ENCODE measurements at places on chromosomes 2 and 18.

- DNase-seq, result no peak
Observed at GRCh38 chr2:224802407-224802806, 86.2 kb upstream of the CCDC195 start.

DNA sequence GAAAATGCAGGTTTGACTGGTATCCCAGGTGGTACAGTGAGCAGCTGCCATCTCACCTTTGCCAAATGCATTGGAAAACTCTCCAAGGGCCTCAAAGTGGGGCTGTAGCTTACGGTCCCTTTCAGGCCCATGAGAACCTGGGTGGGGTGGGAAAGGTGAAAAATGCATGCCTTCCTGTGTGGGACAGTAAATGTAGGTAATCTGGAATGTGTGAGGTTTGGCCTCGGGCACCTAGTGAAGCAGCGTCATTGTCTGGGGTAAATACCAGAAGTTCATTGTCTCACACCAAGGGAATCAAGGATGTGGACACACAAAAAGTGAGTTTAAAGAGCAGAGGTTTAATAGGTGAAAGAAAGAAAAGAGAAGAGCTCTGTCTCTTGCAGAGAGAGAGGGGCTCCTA lies 36.6 kb downstream of the TIMM21 start:
- DNase-seq, result no peak

DNA sequence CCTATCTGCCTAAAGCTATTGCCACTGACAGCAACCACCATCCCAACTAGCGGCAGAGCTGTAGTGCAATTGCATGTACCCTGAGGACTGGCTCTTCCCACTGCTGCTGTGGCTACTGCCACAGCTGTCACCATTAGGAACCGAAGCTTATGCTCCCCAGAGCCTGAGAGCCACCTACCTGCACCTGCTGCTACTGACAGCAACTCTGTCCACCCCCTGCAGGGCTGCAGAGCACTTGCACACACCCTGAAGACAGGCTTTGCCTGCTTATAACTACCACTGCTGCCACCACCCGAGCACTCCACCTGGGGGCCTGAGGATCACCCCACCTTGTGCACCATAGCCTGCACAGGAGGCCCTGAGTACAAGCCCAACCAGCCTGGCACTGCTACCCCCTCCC lies 217.6 kb upstream of the FOSL2 start:
- DNase-seq, result no peak

DNA sequence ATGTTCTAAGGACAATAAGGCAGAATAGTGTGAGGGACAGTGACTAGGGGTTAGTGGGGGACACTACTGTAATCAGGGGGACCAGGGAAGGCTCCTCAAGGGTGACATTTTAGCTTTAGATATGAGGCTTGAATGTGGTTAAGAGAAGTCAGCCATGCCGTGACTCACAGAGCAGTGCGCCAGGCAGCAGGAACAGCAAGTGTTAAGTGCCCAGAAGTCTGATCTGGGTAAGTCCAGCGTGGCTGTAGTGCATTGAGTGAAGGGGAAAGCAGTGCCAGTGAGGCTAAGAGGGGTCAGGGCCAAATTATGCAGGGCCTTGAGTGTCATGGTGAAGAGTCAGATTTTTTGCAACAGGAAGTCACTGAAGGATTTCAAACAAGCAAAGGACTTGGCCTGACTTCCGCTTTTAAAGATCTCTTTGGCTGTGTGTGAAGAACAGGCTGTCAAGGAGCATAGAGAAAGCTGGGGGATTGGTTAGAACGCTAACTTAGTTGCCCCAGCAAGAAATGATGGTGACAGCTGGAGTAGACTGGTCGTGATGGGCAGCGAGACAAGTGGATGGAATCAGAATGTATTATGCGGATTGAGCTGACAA lies 151.5 kb downstream of the MSH2 start:
- DNase-seq, result no peak

DNA sequence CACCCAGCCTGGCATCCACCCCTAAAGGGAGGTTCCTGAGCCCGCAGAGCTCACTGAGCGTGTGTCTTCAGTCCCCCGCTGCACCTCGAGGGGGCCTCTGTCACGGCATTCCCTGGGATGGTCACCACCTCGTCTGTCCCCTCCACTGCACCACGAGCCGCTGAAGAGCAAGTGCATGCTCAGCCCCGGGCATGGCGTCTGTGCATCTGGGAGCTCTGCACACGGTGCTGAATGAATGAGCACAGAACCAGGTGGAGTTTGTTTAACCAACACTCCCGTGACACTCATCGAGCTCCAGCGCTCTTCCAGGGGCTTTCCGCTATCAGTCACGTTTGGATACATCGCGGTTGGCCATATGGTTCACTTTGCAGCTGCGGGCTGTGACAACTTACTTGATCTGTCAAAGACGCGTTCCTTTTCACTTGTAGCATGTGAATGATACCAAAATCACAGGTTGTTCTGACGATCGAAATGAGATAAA lies 9.2 kb downstream of the ALLC start:
- DNase-seq, result no peak

DNA sequence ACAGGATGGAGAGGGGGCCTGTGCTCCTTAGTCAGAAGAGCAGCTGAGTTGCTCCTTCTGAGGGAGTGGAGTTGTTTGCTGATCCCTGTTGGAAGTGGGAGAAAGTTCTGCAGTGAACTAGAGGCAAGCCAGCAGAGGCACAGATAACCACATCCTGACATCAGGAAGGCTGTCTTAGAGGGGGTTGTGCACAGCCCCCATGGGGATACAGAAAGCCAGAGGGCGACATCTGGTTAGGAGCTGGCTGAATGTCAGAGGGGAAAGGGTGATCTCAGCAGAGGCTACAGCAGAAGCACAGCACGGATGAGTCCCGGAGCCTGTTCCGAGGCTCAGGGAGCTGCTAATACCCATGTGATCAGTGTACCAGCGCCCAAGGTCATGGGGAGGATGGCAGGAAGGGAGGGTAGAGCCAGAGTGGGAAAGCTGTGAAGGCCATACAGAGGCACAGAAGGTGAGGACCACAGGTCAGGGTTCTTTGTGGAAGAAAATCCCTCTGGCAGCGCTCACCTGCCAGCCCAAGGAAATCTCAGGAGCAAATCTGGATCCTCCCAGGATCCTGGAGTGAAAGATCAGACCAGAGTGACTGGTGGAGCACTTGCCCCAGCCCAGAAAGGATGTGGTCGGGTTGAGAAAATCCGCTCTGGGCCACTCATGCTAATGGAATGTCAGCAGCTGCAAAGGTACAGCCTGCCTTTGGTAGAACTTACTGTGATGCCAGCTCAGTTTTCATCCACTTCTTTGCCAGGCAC lies 111.8 kb downstream of the STPG4 start:
- peak; percentile 86 for DNase-seq

DNA sequence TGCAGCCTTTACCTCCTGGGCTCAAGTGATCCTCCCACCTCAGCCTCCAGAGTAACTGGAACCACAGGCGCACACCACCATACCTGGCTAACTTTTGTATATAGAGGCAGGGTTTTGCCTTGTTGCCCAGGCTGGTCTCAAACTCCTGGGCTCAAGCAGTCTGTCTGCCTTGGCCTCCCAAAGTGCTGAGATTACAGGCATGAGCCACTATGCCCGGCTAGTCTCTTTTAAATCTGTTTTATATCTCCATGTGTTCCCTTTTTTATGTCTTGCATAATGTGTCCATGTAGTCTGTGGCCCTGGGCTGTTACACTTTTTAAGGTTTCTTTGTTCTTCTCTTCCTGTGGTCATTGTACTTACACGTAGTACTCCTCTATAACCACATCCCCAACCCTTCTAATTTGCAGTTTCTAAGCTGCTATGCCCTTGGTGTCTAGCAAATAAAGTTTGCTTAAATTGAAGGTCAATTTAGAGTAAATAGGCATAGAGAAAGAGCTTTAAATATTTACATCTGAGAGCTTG lies 168.2 kb downstream of the MCFD2 start:
- no peak for DNase-seq

DNA sequence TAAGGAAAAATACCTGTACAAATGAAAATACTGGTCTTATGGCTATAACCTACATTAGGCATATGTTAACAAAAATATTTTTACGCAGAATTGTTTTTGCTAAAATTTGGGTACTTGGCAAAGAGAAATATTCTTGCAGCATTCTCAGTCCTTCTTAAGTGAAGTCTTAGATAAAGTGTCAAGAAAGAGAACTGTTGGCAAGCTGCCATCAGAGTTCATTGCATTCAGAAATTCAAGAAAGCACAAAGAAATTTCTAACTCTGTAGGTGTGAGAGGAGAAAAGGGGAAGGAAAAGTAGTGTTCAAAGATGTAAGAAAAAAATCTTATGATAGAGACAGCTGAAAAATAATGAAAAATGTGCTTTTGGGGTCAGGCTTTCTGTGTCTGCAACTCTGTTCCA lies 86.7 kb downstream of the IRS1 start:
- DNase-seq, result no peak

GRCh38 chr18:78622251-78622906 lies 357.2 kb upstream of the SALL3 start:
- DNase-seq, result no peak

DNA sequence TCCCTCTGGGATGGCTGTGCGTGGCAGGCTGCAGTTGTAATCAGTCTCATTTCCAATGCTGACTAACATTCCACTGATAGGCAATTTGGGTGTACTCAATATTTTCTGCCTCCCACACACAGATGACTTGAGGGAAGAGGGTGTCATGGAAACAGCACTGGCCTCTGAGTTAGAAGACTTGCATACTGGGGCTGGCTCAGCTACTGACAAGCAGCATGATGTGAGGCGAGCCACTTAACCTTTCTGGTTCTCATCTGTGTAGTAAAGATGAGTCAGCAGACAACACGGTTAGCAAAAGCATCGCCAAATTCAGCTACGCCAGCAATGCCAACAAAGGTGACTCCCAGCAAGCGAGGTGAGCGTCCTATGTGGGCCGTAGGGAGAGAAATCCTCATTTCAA lies 73.5 kb downstream of the COLEC12 start:
- no peak for DNase-seq

DNA sequence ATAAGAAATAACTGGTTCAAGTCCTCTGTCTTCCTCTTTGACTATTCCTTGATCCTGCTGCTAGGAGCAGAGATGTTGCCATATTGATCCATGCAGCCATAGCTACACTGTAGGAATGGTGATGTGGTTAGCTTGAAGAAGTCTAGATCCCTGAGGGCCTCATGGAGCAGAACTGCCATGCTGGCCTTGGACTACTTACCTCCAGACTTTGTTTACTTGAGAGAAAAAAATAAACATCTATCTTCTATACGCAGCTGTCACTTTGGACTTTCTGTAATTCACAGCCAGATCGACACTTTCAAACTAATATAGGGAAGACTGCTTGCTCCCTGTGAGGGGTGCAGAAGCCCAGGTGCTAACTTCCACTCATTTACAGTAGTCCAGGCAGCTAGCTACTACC lies 84.5 kb upstream of the NFU1 start:
- no peak for DNase-seq

- DNase-seq, result no peak
Observed at GRCh38 chr2:109721626-109722025, 72.5 kb upstream of the RGPD5 start.

DNA sequence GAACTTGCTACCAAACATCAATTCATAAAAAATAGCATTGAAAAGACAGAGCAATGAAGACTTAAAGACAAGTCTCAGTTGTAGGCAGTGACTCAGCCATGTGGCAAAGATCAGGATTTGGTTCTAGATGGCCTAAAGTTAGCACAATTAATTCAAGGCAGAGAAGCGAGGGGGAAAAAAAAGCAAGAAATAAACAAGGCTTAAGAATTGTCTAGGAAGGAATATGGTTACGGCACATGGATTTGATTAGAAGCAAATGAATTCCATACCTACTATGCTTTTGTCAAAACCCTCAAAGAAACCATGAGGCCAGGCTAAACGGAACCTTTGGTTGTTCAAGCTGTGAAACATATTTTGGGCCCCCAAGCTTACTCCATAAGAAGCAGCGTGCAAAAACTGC lies 362.2 kb upstream of the KCNH7 start:
- DNase-seq, result no peak

DNA sequence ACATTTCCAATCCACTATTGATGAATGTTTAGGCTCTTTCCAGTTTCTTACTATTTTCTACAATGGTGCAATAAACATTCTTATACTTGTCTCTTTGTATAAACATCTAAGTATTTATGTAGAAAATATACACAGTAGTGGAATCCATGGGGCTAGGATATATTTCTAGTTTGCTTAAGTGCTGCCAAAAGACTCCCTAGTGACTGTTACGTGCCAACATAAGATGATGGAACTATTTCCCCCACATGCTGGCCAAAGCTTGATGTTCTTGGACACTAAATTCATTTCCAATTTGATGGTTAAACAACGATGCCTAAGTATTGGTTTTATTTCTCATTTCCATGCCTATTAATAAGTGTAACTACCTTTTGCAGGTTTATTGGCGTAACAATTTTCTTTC lies 378.4 kb upstream of the HNRNPA3 start:
- DNase-seq, result no peak

DNA sequence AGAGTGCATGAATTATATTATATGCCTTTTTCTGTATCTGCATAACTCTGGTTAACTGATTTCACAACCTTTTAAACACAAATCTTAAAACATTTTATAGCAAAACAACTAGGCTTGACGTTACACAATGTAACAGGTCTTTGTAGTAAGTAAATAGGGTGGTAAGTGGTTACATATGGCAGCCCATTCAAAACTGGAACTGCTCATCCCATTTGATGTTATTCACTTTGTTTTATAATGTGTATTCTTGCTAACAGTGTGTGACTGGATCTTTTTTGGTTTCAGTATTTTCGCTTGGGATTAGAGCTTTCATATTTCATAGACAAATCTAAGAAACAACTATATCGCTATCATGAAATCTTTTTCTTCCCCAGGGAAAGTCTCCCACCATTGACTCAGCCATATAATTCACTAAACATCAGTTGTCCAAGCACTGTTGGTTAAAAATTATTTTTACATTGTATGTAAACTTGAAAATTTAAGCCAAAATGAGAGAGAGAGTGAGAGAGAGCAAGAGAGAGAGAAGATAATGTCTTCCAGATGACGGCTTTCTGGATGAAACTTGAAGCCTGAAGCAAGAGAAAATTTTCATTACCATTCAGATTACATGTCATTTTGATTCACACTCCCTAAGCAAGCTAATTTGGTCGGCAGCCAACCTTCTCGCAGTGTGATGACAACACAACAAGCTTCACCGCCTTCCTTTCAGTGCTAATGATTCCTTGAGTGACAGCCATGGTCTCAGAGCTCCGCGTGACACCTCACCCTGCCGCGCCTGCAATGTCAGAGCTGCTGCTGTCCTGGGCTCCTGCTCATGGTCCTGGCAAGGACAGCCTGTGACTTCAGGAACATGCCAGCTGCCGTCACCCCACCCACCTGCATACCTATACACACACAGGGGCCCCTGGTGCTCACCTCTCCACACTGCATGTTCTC lies 946.9 kb upstream of the SOX11 start:
- DNase-seq, result no peak

GRCh38 chr2:119707117-119708087 lies 28.4 kb downstream of the TMEM177 start:
- no peak for DNase-seq

GRCh38 chr2:166375195-166375735 lies 479 bp downstream of the SCN9A start:
- no peak for DNase-seq

- no peak for DNase-seq
Observed at GRCh38 chr2:146817613-146818012, 1027.2 kb upstream of the ACVR2A start.

- no peak for DNase-seq
Observed at GRCh38 chr2:109304731-109305470, 175.9 kb downstream of the SH3RF3 start.

Data from LoVo (cell line).